Stimulated activated CD8-positive, alpha-beta memory T cell treated with anti-CD3 and anti-CD28 coated beads, Interleukin-15, amount 100 ng/mL, for 24 hours (primary cell): ENCODE measurements at places on chromosomes 7 and 10.
A peak's percentile ranks its signal among the peaks of the same experiment; 100 is the strongest.

- DNase-seq, result no peak
These were observed 28.8 kb downstream of the NKX6-2 start for GRCh38 chr10:132757171-132757570.

DNA sequence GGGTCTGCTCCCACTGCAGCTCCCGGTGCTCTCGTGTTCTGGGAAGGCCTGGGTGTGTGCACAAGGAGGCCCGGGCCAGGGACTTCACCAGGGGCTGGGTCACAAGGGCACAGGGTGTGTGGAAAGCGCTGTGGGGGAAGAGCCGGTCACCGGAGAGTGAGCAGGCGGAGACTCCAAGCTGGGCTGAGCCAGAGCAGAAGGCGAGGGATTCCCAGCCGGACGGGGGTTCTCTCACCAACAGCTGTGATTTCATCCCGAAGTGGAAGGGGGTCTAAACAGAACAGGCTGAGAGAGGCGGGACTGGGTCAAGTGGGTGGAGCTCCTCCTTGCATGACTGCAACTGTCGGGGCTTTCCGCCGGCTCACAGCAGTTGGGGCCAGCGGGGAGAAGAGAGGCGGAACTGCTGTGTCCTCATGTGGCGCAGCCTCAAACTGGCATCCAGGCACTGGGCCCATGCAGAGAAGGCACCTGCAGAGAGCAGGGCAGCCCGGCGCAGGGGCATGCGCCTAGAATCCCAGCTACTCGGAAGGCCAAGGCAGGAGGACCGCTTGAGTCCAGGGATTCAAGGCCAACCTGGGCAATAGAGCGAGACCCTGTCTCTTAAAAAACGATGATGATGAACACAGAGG, 7.6 kb upstream of the ORAI2 start:
- peak; percentile 53 for DNase-seq

- DNase-seq, result no peak
These were observed 284.2 kb downstream of the BICC1 start for GRCh38 chr10:58796824-58797223.

- no peak for DNase-seq
These were observed 63.9 kb upstream of the ECHDC3 start for GRCh38 chr10:11678074-11678793.

- DNase-seq, result no peak
These were observed 18.1 kb downstream of the COL1A2 start for GRCh38 chr7:94412762-94413322.

- DNase-seq, result no peak
These were observed 151.6 kb downstream of the SND1 start for GRCh38 chr7:127803626-127804025.

DNA sequence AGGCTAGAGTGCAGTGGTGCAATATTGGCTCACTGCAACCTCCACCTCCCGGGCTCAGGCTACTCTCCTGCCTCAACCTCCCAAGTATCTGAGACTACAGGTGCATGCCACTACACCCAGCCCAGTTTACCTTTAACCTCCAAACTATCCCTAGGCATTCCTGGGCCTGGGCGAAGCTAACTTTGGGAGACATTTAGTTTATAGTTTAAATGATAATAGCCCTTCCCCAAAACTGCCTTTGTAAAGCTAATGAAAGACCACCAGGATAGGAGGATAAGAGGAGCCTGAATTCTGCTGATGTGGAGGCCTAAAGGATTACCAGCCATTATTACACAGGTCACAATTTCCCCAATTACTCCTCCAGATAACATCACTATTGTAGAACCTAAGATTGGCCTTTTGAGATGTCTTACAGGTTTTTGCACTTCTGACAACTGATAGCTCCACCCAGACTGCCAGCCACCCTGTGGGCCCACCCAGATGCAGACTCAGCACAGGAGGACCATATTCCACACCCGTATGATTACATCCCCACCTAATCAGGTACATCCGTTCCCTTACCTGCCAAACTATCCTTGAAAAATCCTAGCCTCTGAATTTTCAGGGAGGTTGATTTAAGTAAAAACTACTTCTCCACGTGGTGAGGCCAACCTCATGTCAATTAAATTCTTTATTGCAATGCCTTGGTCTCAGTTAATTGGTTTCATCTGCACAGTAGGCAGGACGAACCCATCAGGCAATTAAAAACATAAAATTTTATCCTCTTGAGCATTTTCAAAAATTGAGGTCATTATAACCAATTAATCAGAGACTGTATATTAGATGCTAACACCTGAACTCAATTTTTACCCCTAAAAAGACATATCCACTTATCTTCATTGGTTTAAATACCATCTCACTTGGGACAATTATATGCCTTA, 62.3 kb upstream of the TMEM254 start:
- DNase-seq, result no peak

DNA sequence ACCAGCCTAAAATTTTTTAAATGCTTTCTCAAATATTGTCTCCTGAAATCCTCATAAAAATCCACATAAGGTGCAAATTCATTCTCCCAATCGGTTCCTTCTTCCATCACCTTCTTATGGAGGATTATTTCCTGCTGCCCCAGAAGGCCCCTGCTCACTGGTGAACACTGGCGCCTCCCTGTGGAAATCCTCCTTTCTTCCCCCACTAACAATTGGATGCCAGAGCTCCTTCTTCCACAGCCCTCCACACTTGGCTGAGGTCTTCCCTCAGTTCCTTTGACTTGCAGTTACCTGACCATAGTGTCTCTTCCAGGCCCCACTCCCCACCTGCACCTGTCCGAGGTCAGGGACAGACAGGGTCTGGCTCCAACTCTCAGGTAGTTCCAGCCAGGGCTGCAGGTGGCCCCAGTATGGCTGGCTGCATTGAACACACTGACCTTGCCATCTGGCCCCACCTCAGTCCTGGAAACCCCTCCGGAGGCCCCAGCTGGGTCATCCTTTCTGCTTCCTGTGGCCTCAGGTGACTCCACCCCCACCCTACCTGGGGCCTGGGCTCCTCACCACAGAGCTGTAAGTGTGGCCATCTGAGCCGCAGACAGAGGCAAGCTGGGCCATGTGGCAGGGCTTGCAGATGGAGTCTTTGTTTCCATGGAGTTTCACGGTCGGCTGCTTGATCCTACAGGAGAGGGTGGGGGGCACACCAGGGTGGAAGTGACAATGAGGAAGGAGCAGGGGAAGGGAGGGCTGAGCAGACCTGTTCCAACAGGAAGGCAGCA, 18.4 kb downstream of the SPOCK2 start:
- no peak for DNase-seq

DNA sequence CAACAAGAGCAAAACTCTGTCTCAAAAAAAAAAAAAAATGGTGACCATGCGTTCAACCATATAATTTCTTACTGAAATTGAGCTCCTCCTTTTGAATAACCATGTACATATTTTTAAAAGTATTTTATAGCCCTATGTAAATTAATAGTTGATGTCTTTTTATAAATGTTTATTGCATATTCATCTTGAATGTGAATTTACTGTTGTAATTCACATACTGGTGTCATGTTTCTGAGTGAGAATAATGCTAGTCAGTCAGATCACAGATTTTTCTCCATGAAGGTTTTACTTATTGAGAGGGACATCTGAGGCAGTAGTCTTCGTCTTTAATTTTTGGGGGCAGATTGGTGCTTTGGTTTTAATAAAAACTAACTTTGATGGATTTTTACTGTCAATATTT, 112.2 kb downstream of the SVOPL start:
- DNase-seq, result no peak

DNA sequence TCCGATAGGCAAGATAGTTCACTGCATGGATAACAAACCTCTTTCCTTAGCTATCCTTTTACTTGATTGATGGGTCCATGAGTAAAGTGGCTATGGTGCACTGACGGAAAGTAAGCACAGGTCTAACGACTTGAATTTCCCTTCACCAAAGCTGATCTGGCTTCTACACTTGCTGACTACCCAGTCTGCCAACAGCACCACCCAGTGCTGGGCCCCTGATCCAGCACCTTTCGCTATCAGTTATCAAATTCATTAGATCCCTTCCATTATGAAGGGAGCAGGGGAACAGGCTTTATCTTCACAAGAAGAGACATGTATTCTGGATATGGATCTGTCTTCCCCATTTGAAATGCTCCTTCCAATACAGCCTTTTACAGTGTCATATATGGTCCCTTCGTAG, 855.9 kb downstream of the GRID1 start:
- no peak for DNase-seq

GRCh38 chr7:84364708-84365107, 170.1 kb upstream of the SEMA3A start:
- no peak for DNase-seq

- DNase-seq, result no peak
These were observed 716.1 kb downstream of the PHTF2 start for GRCh38 chr7:78514634-78515033.

- no peak for DNase-seq
These were observed 19.7 kb upstream of the BNIP3 start for GRCh38 chr10:132001238-132001972.

- no peak for DNase-seq
These were observed 7.0 kb upstream of the CSGALNACT2 start for GRCh38 chr10:43131256-43131655.

DNA sequence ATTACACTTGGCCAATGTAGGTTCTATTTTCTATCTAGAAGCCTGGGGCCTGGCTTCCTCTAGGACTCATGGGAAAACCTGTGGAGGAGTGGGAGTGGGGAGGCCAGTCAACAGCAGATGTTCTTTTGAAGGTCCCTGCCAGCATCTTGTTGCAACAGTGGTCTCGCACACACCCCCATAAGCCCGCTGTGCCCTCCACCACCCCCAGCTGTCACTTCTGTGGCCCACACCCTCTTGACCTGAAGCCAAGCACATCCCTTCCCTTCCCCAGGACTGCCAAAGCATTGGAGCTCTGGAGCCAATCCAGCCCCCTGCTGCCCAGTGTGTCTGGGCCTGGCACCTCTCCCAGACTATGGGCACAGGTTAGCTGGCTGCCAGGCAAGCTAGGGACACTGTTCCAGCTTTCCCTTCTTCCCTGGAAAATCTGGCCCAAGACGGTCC, 1.9 kb upstream of the STX1A start:
- DNase-seq, result no peak

GRCh38 chr10:70677016-70677415, 4.7 kb downstream of the ADAMTS14 start:
- DNase-seq, result no peak

DNA sequence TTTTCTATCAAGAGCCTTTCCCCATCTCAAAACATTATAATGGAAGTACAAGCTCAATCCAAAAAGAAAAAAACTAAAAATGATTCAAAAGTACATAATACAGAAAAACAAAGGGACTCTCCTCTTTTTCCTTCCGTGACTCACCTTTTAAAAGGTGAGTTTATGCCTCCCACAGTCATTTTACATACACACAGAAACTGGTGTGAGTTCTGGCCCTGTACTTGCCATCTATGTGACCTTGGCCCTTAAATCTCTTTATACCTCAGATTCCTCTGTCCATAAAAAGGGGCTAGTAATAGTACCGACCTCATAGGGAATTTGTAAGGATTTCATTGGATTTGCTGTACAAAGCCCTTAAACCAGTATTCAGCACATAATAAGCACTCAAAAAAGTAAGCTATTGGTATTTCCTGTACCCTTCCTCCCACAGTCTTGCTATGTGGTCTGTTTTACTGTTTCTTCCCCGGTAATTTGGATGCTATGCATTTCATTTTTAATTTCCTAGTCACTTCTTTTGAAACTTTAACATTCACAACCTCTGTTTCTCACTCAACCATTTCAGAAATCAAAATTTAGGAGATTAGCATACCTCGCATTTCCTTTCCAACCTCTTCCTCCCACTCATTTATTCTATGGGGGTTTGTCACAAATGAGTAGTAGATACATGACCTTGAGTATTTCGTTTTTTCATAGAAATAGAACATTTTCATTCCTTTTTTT, 39.0 kb downstream of the STK17A start:
- DNase-seq, result no peak

DNA sequence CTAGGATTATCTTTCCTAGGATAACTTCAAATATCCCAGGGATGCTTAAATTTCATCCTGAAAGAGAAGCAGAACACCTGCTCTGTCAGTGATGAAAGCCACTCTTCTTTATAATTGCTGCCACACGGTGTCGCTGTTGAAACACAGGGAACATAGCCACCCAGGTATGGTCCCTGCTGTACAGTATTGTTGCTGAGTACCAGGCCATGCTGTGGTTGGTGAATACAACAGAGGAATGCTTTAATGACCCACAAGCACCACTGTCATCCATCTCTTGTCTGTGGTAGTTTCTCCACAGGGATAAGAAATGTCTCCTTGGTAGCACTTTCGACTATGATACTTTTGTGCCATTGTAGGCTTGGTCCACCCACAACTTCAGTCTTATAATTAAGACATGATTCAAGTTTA, 70.6 kb upstream of the STARD3NL start:
- DNase-seq, result peak; percentile 35

DNA sequence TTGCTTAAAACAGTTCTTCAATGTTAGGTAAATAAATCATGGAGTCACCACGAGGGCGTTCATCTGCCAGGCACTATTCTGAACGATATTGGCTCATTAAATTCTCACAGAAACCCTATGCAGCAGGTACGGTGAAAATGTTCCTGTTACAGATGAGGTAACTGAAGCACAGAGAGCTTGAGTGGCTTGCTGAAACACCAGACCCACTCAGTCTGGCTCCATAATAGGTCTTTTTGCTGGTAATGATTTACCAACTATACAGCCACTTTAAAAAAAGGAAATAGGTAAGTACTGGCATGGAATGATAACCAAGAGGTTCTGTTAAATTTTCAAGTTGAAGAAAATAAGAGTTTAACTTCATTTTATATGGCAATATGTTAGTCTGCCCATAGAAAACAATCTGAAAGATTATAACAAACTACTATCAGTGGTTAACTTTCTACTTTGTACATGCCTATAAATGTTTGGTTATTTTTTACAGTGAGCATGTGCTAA, 1.3 kb upstream of the TM9SF3 start:
- DNase-seq, result no peak

GRCh38 chr7:41943094-41943577, 240.2 kb upstream of the INHBA start:
- peak; percentile 53 for DNase-seq
